ENCODE measurements at places on chromosomes 16 and 17. TPM values are rescaled to one million over a fixed set of nuclear protein-coding genes. Genes with fewer than 3 reads are reported as not detected.

Gene ASIC2
- not detected for total RNA-seq

Gene TBC1D26
- total RNA-seq = 4.2 TPM

Gene TERB1
- total RNA-seq = not detected

Gene ABAT
- 3.9 TPM for total RNA-seq

Gene TMEM98
- 85.0 TPM for total RNA-seq

Gene KRTAP3-2
- total RNA-seq = not detected

GRCh38 chr16:66373667-66374066, 7.2 kb downstream of the CDH5 start:
- no peak for DNase-seq

DNA sequence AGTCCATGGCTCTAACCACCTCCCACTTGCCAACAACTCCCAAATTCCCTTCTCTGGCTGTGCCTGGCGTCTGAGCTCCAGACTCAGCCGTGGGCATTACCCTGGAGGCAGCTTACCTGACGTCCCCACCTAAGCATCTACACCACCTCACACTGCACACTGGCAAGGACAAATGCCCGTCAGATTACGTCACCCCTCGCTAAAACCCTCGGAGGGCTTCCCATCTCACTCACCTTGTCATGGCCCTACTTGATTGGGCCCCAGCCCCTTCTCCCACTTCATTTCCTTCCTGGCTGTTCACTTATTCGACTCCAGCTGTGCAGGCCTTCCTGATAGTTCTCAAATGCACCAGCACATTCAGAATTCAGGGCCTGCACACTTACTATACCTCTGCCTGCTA, 13.4 kb downstream of the ALOXE3 start:
- DNase-seq = no peak

DNA sequence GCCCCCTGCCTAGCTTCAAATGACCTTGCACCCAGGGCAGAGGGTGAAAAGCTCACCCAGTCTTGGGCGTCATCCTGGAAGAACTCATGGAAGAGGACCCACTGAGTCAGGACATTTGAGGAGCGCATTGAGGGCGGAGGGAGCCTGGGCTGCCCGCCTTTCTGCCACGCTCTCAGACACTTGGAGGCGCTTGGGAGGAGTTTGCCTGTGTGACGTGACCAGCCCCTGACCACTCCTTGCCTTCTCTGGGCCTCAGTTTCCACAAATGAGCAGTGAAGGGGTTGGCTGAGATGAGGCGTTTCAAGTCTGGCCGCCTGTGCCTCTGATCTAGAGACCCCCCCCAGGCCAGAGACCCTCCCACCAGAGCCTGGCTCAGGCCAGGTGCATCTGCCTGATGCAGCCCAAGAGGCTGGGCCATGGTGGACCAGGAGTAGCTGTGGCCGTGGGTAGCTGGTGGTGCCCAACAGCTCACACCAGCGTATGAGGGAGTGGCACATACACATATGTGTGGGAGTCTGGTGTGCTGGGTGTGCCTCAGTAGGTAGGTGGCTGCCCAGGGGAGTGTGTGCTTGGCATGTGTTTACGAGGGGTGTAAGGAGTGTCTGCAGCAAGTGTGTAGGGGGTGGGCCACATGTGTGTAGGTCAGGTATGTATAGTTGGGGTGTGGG, 80.2 kb upstream of the TOB1 start:
- DNase-seq = no peak

- DNase-seq = no peak
Measured at GRCh38 chr16:30382111-30382881, at the start of gene SEPTIN1. TSS of gene SEPTIN1 (minus strand) at chr16:30382561. CDS start at chr16:30382542, 19 bp downstream.

DNA sequence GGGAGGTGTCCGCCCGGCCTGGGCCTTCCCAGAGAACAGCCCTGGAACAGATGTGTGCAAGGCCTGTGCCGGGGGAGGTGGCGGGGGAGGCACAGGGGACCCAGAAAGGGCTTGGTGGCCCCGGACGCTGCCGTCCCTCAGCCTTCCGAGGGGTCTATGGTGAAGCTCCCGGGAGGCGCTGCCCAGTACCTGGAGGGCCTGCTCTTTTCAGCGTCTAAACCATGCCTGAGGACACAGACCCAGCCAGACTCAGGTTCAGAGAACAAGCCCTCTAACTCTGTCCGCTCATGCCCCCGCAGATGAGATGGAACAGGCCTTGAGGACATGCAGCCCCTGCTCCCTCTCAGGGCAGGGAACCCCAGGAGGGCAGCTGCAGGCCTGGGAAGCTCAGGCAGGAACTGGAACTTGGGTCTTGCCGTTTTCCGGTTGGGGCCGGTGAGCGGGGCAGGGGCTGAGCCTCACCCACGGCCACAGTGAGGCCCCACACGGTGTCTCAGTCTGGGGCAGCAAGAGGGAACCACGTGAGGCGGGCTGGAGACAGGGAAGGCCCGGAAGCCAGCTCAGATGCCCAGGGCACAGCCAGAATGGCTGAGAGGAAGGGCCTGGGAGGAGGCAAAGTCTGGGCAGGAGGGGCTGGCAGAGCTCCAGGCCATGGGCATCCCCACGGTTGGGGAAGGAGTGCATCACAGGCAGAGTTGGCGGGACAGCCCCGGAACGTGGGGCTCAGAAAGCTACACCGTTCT, 12.5 kb downstream of the SLC16A3 start:
- no peak for DNase-seq

DNA sequence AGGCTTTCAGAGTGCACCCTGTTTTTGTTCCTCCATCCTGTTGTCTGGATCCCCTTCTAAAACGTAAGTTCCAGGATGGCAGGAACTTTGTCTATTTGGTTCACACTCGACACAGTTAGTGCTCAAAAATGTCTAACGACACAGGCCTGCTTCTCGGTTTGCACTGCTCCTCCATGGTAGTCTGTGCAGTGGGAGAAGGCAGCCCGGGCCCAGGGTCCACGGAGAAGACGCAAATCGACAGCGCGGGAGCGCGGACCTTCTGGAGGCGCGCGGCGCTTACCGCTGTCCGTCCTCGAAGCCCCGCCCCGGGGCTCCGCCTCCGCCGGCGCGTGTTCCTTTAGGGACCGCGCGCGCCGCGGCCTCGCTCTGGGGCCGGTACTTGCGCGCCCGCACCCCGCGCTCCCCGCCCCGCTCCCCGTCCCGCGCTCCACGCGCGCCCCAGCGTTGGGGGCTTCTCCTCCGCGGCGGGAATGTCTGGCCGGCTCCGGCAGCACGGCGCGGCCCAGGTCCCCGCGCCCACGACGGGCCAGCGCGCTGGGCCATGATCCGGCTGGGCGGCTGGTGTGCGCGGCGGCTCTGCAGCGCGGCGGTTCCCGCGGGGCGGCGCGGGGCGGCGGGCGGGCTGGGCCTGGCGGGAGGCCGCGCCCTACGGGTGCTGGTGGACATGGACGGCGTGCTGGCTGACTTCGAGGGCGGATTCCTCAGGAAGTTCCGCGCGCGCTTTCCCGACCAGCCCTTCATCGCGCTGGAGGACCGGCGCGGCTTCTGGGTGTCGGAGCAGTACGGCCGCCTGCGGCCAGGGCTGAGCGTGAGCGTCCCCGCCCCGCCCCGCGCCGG, at the start of gene NT5M:
NT5M (plus strand) TSS at position 364 of the 837 bp plus-strand sequence; CDS start at position 542, 178 bp downstream.
- DNase-seq = no peak

DNA sequence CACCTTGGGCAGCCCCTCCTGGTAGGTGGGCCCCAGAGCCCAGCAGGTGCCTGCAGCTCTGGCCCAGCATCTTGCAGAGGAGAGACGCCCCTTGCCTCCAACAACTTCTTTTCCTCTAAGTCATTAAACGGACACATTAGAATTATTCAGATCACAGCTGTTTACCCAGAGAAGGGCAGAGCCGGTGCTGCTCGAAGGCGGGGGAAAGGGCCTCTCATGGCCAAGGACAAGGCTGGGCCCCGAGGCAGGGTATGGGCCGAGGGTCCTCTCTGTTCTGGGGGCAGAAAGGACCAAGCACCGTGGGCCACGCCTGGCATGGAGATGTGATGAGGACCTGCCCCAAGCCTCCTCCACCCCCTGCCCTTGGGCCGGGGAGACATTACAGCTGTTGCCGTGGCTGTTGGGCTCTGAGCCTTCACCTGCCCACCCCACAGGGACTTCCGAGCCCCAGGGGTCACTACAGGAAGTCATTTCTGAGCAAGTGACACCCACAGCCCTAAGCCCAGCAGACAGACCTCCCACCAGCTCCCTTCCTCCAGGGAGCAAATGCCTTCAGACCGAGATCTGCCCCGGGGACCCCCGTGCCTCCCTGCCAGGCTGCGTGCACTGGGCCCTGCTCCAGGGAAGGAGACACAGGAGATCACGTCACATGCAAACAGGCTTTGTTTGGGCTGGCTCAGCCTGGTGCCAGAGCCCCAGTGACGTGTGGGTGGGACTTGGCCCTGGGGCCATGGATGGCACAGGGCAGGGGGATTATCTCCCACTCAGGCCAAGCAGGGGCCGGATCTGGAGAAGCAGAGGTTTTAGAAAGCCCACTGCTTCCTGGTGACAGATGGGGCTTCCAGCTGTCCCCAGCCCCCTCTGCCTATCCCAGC, 699 bp upstream of the PVALEF start:
- no peak for DNase-seq

DNA sequence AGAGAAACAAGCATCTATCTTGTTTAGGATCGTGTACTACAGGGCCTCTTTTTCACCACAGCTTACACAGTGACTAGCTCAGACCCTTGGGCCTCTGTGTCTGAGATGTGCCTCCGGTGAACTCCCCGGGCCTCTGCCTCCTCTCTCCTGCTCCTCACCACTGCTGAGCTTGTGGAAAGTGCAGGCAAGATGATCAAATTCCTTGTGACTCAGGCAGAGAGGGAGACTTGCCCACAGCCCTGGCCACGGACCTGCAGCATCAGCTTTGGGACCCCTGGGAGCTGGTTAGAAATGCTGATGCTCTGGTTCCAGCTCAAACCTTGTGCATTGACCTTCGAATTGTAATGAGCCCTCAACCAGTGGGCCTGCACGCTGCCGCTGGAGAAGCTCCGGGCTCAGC, 79.8 kb downstream of the ZDHHC7 start:
- DNase-seq = no peak

- DNase-seq = no peak
Measured at GRCh38 chr16:55012362-55012761, 81.7 kb downstream of the IRX5 start.

DNA sequence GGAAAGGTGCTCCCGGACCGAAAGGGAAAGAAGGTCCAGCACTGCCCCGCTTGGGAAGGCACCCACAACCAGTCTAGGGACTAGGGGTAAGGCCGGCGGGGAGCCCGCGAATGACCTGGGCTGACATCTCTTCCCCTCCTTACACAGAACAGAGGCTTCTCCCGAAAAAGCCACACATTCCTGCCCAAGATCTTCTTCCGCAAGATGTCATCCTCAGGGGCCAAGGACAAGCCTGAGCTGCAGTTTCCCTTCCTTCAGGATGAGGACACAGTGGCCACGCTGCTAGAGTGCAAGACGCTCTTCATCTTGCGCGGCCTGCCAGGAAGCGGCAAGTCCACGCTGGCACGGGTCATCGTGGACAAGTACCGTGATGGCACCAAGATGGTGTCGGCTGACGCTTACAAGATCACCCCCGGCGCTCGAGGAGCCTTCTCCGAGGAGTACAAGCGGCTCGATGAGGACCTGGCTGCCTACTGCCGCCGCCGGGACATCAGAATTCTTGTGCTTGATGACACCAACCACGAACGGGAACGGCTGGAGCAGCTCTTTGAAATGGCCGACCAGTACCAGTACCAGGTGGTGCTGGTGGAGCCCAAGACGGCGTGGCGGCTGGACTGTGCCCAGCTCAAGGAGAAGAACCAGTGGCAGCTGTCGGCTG, 1.5 kb downstream of the CNP start:
- DNase-seq = no peak

DNA sequence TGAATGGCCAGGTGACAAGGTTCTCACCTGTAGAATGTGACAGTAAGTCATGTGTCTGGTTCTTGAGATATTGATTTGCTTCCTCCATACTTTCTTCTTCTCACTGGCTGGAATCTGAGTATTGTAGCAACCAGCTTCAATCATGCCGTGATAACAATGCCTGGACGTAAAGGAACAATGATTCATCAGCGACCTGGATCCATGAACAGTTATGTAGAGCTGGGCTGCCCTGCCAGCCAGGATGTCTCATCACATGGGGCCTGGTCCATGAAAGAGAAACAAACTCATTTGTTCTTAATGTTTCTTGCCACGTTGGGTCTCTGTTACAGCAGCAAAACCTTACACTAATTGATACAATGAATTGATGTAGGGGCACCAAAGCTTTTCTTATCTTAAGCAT, 627.2 kb downstream of the TOX3 start:
- no peak for DNase-seq

All from vagina (tissue), 2 donors.